ENCODE measurements at places on chromosomes 6 and 20. TPM values are rescaled to one million over a fixed set of nuclear protein-coding genes. Genes with fewer than 3 reads are reported as not detected.

GRCh38 chr6:111070105-111071005 is 16.9 kb upstream of the SLC16A10 start:
- H3K27ac ChIP-seq, result no peak overlapping the region
- no peaks in the 10 kb centered on the region for H3K36me3 ChIP-seq
- no peaks in the 10 kb centered on the region for H3K4me1 ChIP-seq
- no peaks in the 10 kb centered on the region for H3K27me3 ChIP-seq
- DNase-seq, result no peak

DNA sequence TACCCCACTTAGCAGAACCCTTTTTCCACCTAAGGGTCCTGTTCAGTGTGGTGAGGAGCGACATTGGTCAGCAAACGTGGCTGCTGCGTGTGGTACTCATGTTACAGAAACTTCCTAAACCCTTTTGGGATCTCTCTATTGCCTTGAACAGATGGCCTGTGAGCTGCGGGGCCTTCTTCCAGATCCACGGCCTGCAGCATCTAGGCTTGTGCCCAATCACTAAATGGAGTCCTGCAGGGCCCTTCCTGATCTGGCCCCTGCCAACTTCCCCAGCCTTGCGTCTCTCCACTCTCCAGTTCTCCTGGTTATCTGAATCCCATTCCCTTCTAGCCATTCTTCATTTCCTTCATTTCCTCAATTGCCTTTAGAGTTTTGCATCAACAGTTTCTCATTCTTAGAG is 85.6 kb downstream of the PDE7B start:
- H3K27ac ChIP-seq, result peak overlapping the region; percentile 86
- H3K36me3 ChIP-seq, result no peaks in the 10 kb centered on the region
- no peaks in the 10 kb centered on the region for H3K27me3 ChIP-seq

GRCh38 chr20:20199361-20200160 is 147.2 kb downstream of the CFAP61 start:
- H3K27ac ChIP-seq, result no peak overlapping the region
- no peak for DNase-seq
- H3K4me3 ChIP-seq, result no peak overlapping the region
- H3K36me3 ChIP-seq, result no peaks in the 10 kb centered on the region
- no peaks in the 10 kb centered on the region for H3K27me3 ChIP-seq

DNA sequence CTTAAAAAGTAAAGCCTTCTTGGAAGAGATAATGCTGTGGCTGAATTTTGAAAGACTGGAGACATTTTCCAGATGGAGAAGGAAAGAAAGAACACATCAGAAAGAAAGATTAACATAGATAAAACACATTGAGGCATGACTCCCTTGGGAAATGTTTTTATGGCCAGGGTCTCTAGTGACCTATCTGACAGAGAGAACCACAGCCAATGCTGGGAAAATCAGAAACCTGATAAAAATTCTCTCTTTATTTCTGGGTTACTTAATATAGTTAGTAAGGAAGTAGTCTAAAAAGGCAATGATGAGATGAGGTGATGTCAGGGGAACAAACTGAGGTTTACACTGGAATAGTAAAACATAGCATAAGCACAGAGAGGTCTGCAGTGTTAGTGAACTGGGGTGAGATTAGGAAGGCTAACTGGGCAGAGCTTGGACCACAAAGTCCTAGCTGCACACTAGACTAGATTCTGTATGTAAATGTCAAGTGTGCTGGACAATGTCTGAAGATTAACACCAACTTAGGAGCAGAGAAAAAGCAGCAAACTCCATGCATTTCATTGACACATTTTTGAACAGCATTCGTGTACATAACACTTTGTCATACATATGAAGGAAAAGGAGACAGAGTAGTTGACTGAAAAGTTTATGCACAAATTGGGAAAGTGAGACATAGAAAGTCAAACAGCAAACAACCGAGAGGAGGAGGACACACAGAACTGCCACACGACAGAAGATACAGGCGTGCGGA is 31.0 kb downstream of the ELOVL2 start:
- no peak for DNase-seq
- H3K27ac ChIP-seq, result no peak overlapping the region
- H3K27me3 ChIP-seq, result no peaks in the 10 kb centered on the region
- no peaks in the 10 kb centered on the region for H3K36me3 ChIP-seq
- H3K4me3 ChIP-seq, result no peak overlapping the region
- H3K4me1 ChIP-seq, result no peaks in the 10 kb centered on the region

GRCh38 chr6:52577022-52577777 is at the start of gene TRAM2:
Gene TRAM2 (minus strand): TSS chr6:52577060. CDS start chr6:52576915, 145 bp downstream.
- H3K27me3 ChIP-seq, result no peaks in the 10 kb centered on the region
- DNase-seq, result peak; percentile 84
- no peaks in the 10 kb centered on the region for H3K36me3 ChIP-seq
- peak within 1 kb of the TSS; percentile 99 for H3K27ac ChIP-seq
- H3K4me3 ChIP-seq, result peak within 1 kb of the TSS; percentile 75
- peaks cover 7% of the 10 kb centered on the region for H3K4me1 ChIP-seq

DNA sequence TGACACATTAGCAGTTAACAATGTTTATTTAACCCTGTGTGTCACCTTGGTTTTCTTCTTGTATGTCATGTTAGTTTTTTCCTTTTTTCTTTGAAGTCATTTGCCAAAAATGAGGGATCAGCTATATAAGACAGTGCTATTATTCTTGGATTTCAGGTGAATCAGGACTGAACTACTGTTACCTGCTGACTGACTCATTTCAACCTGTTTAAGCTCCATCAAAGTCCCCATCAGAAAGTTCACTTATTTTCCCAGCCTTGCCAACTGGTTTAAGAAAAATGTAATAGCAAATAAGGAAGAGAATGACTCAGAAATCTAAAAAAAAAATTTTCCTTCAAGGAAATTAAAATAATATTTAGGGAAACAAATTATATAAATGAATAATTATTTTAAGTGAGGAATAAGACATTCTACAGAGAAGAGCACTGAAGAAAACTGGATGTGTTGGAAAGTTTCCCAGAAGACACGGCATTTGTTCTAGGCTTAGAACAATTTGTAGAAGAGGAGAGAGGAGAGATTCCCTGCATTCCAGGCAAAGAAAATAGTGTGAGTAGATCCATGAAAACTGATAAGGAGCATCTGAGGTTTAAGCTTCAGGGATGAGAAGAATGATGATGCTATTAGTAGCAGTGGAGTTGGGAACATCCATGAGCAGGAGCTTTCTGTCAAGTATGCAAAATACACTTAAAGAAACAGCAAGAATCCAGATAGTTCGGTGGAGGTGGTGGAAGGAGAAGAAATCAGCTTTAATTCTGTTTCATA is 84.9 kb upstream of the SIM1 start:
- H3K4me1 ChIP-seq, result no peaks in the 10 kb centered on the region
- no peaks in the 10 kb centered on the region for H3K27me3 ChIP-seq
- H3K36me3 ChIP-seq, result no peaks in the 10 kb centered on the region
- H3K27ac ChIP-seq, result no peak overlapping the region

DNA sequence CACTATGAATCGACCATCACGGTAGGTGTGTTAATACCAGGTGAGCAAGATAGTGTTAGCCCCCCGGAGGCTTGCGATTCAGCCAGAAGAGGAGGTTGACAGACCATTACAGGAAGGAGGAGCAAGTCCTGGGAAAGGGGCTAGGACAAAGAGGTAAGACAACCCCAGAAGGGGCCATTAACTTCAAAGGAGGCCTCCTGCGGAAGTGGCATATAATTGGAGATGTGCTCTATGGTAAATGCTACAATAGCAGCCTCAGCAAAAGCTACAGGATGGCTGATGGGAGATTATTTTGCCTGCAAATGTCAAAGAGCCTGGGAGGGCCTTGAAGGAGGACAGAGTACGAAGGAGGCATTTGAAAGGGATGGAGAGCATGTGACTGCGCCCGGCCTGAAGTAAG is 108.6 kb upstream of the CITED2 start:
- no peak for DNase-seq
- H3K4me1 ChIP-seq, result no peaks in the 10 kb centered on the region

DNA sequence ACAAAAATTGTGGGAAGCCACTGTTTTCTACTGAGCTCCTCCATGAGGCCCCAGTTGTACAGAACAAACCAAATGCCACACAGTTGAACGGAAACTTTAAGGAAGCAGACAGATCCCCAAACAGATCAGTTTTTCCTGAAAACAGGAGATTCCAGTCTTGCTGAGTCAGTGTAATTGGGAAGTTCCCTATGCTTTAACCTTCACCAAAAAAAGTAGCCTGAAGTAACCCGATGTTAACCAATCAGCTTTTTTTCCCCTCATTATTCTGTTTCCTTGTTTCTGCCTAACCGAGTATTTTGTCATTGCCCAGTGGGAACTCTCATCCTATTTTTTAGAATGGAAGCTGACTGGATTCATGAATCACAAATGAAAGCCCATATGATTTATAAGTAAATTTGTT is 36.7 kb downstream of the MARCKS start:
- no peaks in the 10 kb centered on the region for H3K27me3 ChIP-seq
- no peaks in the 10 kb centered on the region for H3K36me3 ChIP-seq
- no peak overlapping the region for H3K4me3 ChIP-seq
- no peak overlapping the region for H3K27ac ChIP-seq

DNA sequence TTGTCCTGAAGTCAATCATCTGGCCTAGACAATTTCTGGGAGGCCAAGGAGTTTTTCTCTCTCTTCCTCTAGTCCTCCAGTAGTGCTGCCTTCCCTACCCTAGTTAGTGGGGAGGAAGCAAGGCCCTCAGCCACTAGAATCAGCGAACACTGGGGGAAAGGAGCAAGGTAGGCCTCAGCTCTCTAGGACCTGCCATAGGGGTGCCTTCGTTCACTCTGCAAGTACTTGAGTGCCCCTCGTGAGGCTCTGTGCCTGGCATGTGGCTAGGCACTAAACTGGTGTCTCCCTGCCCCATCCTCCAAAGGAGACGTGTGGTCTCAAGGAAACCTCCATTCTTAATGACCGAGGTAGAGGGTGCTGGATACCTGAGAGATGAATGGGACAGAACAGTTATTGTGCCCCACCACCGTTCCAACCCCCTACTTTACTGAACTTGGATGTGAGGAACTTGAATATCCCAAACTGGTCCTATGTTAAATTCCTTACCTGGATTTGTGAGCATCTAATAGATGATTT is 1.1 kb downstream of the DEF6 start:
- no peaks in the 10 kb centered on the region for H3K36me3 ChIP-seq
- H3K4me1 ChIP-seq, result peaks cover 4% of the 10 kb centered on the region
- no peak overlapping the region for H3K27ac ChIP-seq
- DNase-seq, result no peak
- no peak overlapping the region for H3K4me3 ChIP-seq
- no peaks in the 10 kb centered on the region for H3K27me3 ChIP-seq

- H3K27me3 ChIP-seq, result no peaks in the 10 kb centered on the region
- H3K4me3 ChIP-seq, result no peak overlapping the region
- H3K27ac ChIP-seq, result no peak overlapping the region
- H3K4me1 ChIP-seq, result no peaks in the 10 kb centered on the region
- H3K36me3 ChIP-seq, result no peaks in the 10 kb centered on the region
Measured at GRCh38 chr6:134162932-134163331, 110.5 kb upstream of the SLC2A12 start.

DNA sequence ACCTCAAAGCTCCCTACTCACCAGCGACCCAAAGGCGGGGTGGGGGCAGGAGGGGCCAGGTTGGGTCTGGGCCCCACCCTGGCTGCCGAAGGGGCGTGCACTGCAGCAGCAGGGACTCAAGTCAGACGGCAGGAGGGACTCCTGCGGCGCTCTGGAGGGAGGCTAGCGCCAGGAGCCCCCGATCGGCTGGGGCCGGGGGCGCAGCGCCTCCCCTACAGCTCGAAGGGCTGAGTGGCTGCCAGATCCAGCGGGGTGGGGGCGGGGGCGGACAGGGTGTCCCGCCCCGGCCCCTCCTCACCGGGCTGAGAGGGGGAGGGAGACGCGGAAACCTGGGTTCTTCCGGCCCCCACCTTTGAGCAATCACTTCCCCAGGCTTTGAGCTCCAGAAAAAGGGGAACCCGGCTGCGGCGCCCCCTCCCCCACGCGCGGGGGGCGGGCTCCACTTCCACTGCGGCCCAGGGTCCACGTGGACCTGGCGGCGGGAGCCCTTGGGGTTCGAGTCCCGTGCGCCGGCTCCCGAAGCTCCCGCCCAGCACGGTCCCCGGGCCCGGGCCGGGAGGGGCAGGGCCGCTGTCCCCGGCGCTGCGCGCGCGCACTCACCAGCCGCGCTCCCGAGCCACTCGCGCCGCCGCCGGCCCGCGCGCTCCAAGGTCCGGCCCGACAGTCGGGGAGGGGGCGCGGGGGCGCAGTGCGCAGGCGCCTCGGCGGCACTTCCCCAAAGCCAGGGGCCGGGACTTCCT is at the start of gene RGS19:
Gene RGS19 (minus strand): TSS at position 246 of the 740 bp plus-strand sequence. CDS start 2,632 bp downstream, outside the sequence.
- peak; percentile 56 for DNase-seq
- peaks cover 16% of the 10 kb centered on the region for H3K4me1 ChIP-seq
- H3K27me3 ChIP-seq, result peaks cover 24% of the 10 kb centered on the region
- H3K4me3 ChIP-seq, result peak within 1 kb of the TSS; percentile 50
- H3K27ac ChIP-seq, result peak within 1 kb of the TSS; percentile 70
- no peaks in the 10 kb centered on the region for H3K36me3 ChIP-seq

DNA sequence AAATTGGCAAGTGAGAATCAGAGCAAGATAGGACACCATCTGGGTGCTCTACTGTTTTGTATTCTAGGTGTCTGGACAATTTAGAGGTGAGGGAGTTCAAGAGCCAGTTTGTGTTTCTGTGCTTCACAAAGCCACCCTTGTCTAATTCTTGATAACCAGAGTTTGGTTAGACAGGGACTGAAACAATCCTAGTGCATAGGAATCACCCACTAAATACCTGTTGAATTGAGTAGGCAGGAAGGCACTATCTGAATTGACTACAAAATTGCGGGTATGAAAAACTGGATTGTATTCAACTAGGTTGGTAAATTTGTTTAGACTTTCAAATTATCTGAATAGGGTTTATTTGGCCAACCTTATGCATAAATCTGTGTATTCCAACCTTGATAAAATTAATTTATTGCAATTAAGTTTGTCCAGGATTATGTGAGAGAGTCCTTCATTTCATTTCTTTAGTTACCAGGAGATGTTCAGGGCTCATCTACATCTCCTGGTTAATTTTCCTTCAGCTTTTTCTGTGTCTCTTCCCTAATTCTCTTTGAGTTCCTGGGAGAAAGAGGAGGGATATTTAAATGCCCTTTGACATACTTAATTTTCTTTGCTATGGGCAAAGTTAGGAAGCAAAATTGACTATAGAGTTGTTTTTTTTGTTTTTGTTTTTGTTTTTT is 1.7 kb downstream of the TPX2 start:
- DNase-seq, result no peak
- no peaks in the 10 kb centered on the region for H3K4me1 ChIP-seq
- no peak overlapping the region for H3K27ac ChIP-seq
- no peak overlapping the region for H3K4me3 ChIP-seq
- H3K36me3 ChIP-seq, result no peaks in the 10 kb centered on the region

DNA sequence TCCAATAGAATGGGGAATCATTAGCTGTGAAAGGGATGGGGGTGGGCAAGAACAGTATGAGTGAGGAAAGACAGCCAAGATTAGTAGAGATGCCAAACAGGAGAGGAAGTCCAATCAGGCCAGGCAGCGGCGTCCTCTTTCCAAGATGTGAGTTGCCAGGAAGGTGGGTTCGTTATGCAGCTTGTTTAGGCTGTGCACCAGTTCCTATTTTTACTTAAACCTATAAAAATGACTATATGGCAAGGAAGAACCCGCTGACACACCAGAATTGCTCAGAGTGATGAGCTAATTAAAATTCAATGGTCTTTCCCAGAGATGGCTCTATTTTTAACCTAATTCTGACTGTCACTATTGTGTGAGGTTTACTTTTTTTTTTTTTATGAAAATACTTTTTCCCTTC is 88.2 kb downstream of the SLC22A23 start:
- no peak overlapping the region for H3K27ac ChIP-seq
- no peaks in the 10 kb centered on the region for H3K27me3 ChIP-seq
- H3K4me3 ChIP-seq, result no peak overlapping the region

Gene BNIP5
- total RNA-seq, result not detected

Gene NKAPL
- total RNA-seq, result not detected

Gene MUC21
- total RNA-seq, result not detected

Gene HRH3
- total RNA-seq, result not detected

Gene STMND1
- total RNA-seq, result not detected
